Natural killer cell treated with Interleukin-12 subunit alpha and Interleukin-12 subunit beta and Interleukin-15 and Interleukin-18, amount 100 ng/mL, for 72 hours (primary cell): ENCODE measurements at places on chromosomes 5 and 9. TPM values are rescaled to one million over a fixed set of nuclear protein-coding genes. Genes with fewer than 3 reads are reported as not detected.

MEGF10 gene
- not detected for total RNA-seq

OLFM1 gene
- total RNA-seq, result not detected

SPINK6 gene
- not detected for total RNA-seq

LCN10 gene
- 0.45 TPM for total RNA-seq

- no peak for DNase-seq
Measured at GRCh38 chr9:6628704-6629103, 16.8 kb downstream of the GLDC start.

- DNase-seq, result no peak
Measured at GRCh38 chr5:115655994-115656393, 30.2 kb upstream of the TMED7 start.

GRCh38 chr5:113825176-113825575 is 311.7 kb downstream of the YTHDC2 start:
- no peak for DNase-seq

GRCh38 chr9:72349911-72350310 is 15.1 kb downstream of the ZFAND5 start:
- DNase-seq, result no peak

GRCh38 chr5:21931116-21931515 is 922.0 kb downstream of the CDH12 start:
- no peak for DNase-seq

DNA sequence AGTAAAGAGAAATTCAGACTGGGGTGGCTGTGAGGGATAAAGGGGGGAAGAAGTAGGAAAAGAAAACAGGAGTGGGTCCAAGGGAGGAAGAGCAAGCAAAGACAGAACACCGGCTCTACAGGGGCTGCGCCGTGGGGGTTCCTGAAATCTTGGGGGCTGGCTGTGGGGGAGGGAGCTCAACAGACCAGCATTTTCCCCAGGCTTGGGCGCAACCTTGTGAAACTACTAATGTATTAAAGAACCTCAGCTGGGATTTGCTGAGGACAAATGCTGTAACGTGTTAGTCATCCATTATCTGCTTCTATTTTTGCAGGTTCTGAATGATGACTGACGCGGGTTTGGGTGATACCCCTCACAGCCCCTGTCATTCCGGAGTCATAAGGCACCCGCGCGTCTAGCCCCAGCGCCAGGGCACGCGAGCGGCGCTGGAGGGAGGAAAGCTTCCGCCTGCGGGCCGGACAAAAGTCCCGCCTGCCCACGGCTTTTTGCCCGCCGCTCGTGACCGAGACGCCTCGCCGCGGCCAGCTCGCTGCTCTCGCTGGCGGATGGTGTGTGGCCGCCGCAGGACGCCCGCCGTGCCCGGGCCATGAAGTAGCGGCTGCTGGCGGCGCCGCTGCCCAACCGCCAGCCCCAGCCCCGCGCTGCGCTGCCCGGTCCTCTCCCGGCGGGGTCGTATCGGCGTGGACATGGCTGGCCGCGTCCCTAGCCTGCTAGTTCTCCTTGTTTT is 110.6 kb downstream of the PAM start:
- peak; percentile 89 for DNase-seq
